Activated CD4-positive, alpha-beta T cell treated with anti-CD3 and anti-CD28 coated beads for 36 hours (primary cell): ENCODE measurements at places on chromosomes 2 and 18.

DNA sequence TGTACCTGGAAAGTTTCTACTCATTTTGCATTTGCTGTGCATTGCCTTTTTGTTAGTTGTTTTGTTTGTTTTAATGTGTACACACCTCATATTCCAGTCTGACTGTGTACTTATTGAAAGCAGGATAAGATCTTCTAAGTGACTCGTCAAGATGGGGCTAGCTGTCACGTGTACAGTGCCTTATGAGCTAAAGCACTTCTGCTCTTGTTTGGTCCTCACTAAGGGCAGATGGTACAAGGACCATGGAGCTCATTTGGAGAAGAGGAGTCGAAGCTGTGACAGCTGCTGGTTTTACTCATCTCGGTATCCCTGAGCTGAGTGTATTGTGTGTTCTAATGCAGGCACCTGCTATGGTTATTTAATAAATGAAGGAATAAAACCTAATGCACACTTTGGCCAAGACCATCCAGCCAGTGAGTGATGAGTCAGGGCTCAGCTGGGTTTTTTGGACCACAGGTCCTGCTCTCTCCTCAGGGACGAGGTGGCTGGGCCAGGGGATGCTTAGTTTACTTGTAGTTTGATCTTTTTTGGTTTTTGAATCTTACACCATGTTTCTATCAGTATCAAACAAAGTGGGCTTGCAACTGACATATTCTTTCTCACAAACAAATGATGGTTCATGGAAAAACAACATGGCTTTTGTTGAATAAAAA lies 152.5 kb upstream of the APCDD1 start:
- DNase-seq = no peak

GRCh38 chr2:118442996-118443553 lies 354.8 kb downstream of the INSIG2 start:
- no peak for DNase-seq

- DNase-seq = no peak
Observed at GRCh38 chr2:172484253-172484652, 56.9 kb downstream of the ITGA6 start.

DNA sequence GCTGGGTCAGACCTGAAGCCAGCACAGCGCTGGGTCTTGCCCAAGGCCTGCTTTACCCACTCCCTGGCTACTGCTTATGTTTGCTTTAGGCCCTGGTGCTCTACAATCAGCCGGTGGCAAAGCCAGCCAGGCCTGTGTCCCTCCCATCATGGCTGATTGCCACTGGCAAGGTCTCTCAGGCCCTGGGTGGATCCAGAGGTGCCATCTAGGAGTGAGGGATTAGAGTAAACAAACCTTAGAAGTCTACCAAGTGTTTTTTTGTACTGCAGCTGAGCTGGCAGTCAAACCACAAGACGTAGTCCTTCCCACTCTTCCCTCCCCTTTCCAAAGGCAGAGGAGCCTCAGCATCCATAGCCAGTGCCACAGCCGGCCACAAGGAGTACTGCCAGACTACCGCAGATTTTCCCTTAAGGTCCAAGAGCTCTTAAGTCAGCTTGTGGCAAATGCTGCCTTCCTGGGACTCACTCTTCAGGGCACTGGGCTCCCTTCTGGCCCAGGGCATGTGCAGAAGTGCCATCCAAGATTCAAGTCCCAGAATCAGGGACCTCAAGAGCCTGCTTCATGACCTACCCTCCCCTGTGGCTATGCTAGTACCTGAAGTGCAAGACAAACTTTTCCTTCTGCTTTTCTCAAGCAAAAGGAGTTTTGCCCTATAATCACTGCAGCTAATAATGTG lies 20.0 kb downstream of the IL1RL2 start:
- DNase-seq = no peak

DNA sequence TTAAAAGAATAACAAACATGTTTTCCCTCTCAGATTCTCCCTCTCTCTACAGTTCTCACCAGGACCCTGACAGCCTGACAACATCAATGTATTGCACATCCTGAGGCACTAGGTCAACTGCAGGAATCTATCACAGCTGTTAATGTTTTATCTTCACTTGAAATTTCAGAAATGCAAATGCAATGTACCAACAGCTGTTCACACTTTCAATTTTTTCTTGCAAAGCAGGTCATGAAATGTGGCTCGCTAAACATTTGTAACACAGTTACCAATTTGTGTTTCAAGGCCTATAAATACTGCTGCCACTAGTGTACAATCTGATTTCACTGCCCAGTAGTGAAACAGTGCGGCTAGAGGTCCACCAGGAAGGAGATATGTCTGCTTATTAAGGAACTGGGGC lies 147.8 kb downstream of the EXOC6B start:
- no peak for DNase-seq

DNA sequence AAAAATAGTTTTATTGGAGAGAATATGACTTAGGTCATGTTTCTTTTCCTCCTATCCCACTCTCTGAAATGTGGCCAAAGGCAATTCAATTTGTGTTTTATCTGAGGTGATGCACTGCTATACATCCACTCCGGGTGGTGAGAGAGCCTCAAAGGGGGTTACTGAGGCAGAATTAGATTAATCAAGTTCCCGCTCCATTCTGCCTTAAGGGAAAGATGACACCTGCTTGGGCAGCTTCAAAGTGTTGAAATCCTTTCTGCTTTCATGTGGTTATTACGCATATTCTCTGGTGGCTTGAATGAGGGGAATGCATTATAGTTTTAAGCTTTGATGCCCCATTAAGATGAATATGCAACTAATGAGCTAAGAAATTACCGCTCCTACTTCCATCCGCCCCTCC lies 213.0 kb upstream of the TMEFF2 start:
- no peak for DNase-seq

DNA sequence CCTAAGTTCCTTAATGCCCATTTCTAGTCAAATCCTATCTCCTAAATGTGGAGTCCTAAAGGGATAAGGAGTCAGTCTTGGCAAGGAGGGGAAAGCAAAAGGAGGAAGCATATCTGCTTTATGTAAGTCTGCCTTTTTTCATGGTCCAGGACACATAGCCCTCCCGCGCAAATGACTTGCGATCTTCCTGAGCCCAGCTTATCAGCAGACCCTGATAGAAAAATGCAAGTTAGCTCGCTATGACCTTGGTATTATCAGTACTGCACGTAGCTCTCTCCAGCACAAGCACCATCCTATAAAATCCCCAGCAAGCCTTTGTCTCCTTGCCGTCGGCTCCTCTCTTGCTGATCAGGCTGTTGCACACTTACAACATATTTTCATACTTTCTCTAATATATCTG lies 281.4 kb upstream of the KCNH7 start:
- DNase-seq = no peak

- DNase-seq = no peak
Observed at GRCh38 chr2:242064364-242065250, 195.1 kb downstream of the RTP5 start.

DNA sequence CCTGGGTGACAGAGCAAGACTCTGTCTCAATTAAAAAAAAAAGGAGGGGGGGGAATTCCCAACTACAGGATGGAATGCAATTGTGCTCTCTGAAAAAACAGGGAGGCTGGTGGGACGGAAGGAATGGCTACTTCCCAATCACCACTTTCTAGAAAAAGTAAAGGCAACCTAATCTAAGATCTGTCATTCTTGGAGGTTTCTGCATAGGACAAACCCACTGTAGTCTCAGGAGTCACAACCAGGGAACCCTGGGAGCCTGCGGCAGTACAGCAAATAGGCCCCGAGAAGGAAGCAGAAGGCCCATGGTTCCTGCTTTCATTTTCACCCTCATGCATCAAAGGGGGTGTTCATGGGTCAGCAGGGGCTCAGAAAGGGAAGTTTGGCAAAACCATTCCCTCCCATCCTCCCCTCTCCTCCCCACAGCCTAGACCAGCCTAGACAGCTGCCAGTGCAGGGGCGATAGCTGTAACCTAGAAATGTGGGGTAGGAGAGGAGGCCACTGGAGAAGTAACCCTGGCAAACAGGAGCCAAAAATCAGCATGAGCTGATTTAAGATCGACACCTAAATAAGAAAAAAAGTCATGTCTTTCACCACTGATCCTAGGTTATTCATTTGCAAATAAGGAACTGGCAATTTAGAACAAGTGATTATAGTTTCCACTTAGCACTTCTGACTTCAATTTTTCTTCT lies 48.0 kb downstream of the TRABD2A start:
- peak; percentile 54 for DNase-seq

GRCh38 chr18:70256184-70256583 lies 32.7 kb upstream of the SOCS6 start:
- DNase-seq = no peak

DNA sequence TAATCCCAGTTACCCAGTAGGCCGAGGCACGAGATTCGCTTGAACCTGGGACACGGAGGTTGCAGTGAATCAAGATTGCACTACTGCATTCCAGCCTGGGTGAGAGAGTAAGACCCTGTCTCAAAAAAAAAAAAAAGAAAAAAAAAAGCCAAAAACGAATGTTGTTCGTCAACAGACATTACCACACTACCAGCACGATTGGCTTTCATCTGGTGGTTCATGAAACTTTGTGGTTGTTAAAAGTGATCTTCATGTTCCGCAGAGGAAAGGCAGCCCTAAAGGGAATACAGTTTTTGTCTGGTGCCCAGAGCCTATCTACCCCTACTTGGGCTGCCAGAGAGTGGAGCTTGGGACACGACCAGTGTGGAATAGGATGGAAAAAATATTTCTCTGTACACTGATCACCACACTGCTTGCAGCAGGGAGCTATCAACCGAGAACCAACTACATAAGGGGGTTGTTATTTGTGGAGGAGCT lies 13.6 kb upstream of the CXCR4 start:
- DNase-seq = peak; percentile 49

- no peak for DNase-seq
Observed at GRCh38 chr2:47346-47725, 1.0 kb upstream of the FAM110C start.
